ENCODE measurements at places on chromosomes 3 and 15.
A peak's percentile ranks its signal among the peaks of the same experiment; 100 is the strongest.

DNA sequence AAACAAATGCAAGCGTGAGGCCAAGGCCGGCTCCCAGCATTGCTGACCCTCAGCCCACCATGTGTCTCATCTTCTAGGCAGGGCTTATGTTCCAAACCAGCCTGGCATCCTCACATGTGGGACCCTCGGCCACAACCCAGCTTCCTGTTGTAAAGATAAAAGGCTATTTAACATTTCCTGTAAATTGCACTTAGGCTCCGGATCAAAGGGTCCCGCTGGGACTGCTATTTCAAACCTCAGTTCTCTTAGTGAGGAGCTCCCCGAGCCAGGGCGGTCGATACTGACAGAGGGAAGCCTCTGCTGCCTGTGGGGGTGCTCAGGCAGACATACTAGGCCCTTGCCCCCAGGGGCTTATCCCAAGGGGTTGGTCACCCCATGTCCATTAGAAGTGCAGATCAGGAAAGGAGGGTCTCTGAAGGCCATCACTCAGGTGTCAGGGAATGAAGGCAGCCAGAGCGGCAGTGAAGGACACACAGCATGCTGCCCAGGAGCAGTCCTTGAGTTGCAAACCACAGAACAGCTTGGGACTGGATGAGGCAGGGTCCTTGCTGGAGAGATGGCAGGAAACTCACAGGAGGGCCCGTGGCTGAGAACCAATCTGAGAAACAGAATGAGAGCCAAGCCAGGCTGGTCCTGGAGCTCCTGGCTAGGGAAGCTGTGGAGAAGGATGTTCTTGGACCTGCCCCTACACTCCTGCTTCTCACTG lies 239.9 kb downstream of the TLE3 start:
- DNase-seq: no peak

- DNase-seq: no peak
Observed at GRCh38 chr15:74635228-74635627, 19.6 kb downstream of the CLK3 start.

DNA sequence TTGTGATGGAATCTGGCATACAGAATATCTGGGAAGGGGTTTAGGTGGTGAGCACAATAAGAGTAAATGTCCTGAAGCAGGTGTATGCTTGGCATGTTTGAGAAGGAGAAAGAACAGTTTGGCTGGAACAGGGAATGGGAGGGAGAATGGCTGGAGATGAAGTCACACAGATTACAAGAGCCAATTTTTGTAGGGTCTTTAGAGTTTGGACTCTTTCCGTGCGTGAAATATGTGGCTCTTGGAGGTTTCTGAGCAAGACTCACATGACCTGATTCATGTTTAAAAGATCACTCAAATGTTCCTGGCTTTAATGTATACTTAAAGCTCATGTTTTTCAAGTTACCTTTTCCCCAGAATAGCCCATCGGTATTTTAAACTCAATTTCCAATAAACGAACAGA lies 32.8 kb downstream of the SPRED1 start:
- DNase-seq: no peak

GRCh38 chr3:58266577-58266976 lies 29.0 kb downstream of the ABHD6 start:
- DNase-seq: no peak

DNA sequence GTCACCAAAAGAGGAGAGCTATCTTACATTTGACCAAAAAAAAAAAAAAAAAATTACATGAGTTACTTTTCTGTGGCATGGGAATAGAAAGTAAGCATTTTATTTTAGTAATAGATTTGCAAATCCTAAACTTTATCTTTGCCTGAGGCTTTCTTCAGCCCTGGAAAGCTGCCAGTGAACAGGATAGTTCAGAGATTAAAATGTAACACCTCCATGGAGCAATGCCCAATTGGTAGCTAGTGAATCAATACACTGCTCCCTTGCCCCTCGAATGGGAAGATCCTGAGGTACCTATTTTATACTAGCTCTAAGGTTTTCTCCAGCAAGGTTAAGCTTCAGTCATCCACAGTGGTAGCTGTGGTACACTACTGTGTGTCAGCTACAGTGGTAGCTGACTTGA lies 867.1 kb downstream of the NAALADL2 start:
- DNase-seq: no peak

DNA sequence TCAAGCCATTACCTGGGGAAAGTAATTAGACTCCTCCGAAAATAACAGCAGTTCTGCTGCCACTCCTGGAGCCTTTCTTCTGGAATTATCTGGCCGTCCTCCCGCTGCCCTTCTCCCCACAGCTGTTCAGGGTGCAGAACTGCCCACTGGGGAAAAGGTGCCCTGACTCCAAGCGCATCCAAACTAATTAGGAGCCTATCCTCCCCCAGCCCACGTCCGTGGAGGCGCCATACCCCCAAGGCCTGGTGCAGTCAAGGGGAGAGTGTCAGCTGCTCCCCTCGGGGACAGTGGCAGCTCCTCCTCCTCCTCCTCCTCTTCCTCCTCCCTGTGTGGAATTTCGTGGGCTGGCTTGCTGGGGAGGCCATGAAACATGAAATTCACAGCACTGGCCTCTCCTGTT lies 177.2 kb downstream of the XXYLT1 start:
- DNase-seq: no peak

- DNase-seq: no peak
Observed at GRCh38 chr15:83276661-83277060, 7.8 kb downstream of the BNC1 start.

DNA sequence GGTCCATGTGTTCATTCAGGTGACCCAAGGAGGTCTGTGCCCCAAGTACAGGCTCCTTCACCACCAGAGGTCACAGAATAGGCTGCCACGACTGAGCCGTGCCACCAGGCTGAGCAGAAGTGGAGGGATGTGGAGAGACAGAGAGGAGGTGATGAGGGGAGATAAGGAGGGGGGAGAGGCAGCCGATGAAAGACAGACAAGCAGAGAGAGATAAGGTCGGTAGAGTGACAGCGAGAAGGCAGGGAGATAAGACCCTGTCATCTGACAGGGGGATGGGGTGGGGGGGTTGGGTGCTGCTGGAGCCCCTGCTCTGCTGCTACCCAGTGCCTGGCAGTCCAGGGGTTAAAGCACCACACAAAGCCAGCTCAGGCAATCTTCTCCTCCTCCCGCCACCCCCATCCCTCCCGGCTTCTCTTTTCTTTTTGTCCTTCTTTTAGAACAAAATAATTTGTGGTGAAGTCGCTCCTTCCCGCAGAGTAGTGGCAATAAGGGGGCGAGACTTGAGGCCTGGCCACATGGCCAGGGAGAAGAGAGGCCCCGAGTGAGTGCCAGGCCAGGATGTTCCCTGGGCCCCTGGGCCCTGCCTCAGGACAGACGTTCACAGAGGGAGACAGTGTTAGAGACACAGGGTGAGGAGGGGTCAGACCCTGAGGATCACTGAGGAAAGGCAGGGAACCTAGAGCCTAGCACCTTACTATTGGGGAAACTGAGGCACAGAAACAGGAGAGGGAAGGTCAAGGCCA lies 67.9 kb downstream of the CACNA2D2 start:
- no peak for DNase-seq

DNA sequence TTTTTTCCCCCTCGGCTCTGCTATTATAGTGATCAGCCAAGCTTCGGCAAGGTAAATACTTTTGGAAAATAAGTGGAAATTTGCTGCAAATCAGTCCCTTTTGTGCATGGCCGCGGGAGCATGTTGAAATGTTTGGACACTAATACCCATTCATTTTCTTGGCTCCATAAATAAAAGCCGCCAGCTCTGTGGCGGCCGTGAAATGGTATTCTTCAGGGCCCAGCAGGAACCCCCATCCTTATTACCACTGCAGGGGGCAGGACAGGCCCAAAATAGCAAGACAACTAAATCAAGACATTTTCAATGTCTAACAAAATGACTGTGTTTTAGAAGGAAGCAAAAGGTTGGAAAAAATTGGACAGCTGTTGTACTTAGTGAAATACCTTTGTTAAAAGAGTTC lies 362.3 kb downstream of the NR2F2 start:
- no peak for DNase-seq

GRCh38 chr3:146594843-146595482 lies 10.2 kb downstream of the PLSCR5 start:
- no peak for DNase-seq

DNA sequence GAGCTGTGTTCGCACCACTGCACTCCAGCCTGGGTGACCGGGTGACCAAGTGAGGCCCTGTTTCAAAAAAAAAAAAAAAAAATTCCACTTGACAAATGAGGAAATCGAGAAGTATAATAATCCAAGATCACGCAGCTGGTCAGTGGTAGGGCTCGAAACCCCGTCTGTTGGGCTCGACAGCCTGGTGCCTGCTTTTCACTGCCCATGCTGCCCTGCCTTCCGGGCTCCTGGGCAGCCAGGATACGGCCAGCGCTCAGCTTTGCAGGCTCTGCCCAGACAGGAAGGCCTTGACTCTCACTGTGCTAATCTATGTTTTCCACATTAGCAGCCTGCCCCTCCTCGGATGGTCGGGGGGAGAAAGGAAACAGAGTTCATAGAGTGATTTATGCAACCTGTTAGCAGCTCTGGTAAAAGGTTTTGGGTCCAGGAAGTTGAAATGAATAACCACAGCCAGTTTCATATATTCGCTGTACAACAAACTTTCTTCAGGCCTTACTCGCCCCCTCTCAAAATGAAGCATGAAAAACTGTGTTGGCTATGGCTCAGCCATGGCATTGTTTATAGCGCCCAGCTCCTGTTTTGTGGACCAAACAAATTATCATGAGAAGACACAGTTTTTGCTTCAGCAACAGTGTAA lies 108.8 kb downstream of the XXYLT1 start:
- no peak for DNase-seq

GRCh38 chr3:124893526-124893925 lies 6.4 kb upstream of the ITGB5 start:
- no peak for DNase-seq

DNA sequence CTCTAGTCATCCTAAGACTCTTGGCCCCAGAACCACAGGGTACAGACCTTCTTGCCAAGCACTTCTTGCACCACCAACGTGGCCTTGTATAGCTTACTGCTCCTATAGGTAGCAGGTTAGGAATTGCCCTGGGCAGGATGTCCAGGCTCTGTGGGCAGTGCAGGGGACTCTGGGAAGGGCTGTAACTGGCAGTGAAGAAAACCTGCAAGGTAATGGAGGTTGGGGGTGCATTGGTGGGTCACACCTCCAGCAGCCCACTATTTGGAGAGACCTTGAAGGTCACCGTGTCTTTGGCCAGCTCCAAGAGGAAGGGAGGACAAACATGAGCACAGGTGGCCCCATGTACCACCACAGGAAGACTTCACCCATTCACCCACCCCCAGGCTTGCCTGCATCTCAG lies 21.3 kb upstream of the XYLB start:
- no peak for DNase-seq

DNA sequence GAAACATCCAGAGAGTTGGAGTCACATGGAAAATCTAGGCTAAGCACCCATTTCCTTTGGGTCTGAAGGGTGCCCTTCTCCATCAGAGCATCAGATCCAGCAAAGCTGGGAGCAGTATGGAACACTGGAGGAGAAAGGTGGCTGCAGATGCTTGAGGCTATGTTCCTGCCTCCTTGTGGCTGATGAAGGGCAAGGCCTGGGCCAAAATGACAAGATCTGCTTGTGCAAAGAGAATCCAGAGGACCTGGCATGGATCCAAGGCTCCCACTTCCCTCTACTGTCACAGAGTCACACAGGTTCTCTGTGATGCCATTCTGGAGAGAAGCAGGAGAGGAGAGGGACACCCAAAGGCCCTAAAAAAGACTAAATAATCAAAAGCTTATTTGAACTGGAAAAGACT lies 9.2 kb upstream of the ATP8B4 start:
- DNase-seq: no peak

GRCh38 chr3:67290438-67290837 lies 292.3 kb downstream of the KBTBD8 start:
- DNase-seq: no peak

GRCh38 chr3:3683261-3683660 lies 116.0 kb upstream of the LRRN1 start:
- DNase-seq: no peak

GRCh38 chr3:119676020-119676419 lies 1.2 kb downstream of the COX17 start:
- no peak for DNase-seq

- DNase-seq: no peak
Observed at GRCh38 chr3:134903837-134904236, 108.8 kb downstream of the EPHB1 start.

DNA sequence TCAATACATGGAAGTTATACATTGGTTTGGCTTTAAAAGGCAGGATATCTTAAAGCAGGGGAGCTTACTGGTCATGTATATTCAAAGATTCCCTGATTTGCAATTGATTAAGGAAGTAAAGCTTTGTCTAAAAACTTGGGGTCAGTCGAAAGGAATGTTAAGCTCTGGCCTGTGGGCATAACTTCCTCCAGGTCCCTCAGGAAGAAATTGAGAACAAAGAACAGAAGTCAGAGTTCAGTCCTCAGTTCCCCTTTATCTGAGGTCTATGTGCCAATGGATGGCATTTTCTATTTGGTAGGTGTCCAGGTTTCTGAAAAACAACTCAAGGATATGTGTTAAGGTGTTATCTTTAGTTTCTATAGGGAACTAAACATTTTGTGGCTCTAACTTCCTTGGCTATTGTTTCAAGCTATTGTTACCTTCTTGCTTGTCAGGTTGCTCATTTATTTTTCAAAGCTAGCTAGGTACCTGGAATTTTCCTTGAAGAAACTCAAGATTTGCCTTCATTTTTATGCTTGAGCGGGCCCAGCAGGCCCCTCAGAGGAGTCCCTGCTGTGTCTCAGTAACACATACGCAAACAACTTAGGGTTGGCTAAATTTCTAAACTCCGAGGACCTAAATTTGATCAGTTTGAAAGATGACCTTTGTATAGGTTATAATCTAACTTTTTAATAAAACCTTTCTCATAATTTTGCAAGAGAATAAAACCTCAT lies 135.0 kb upstream of the UBE2E2 start:
- DNase-seq: no peak

DNA sequence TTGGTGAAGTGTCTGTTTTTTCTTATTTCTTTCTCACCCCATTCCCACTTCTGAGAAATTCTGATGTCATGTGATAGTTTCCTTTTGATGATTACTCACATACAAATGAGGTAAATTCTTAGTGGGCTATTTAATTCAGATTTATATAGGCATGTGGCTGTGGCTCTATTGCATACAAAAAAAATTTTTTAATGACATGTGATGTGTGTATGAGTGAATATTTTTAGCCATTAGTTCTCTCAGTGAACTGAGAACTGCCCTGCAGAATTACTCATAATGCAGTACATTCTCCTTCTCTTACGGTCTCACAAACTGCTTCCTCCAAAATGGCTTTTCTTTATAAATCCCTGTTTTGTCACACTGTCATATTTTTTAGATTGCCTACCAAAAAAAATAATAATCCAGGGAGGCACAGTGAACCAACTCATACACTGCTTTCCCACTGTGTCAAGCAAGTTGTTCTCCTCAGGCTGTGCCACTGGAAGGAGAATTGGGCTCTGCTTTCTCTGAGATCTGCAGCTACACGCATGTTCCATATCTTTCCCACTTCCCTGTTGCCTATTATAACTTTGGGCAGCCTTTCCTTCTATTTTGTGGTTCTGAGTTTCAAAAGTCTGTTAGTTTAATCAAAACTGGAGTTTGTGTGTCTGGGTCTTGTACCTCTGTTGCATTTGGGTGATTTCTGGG lies 415.7 kb upstream of the THBS1 start:
- no peak for DNase-seq

- peak; percentile 56 for DNase-seq
Observed at GRCh38 chr3:54188176-54188791, 65.9 kb downstream of the CACNA2D3 start.
